ENCODE measurements at places on chromosomes 7 and 10.

DNA sequence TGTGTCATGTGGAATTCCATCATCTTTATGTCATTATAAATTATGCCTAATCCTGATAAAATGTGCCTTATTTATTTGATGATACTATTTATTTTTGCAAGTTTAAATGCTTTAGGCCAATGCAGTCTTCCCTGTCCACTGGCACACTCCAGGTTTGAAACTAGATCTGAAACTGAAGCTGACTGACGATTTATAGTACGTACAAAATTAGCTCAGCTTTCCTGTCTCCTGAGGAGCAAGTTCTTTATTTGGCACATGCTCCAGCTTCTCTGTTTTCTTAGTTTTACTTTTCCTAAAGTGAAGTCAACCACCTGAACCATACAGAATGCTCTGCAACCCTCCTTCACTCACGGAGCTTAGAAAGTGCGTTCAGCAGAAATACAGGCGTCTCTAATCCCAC, 164.1 kb downstream of the HECW1 start:
- peak; percentile 16 for DNase-seq

DNA sequence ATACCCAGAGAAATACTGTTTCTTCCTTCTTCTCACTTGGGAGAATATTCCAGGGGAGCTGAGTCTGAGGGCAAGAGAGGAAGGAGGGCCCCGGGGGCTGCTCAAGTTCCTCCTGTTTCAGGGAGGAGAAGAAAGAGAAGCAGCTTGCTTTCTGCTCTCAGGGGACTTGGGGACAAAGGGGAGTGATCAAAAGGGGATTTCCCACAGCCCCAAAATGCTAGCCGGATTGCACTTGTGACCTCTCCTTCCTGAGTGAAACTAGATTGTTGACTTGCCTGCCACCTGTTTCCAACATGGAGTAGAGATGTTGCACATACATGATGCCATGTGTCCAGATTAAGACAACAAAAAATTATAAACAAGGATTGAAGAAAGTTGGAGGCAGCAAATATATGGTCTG, 28.7 kb upstream of the PDCD4 start:
- no peak for DNase-seq

DNA sequence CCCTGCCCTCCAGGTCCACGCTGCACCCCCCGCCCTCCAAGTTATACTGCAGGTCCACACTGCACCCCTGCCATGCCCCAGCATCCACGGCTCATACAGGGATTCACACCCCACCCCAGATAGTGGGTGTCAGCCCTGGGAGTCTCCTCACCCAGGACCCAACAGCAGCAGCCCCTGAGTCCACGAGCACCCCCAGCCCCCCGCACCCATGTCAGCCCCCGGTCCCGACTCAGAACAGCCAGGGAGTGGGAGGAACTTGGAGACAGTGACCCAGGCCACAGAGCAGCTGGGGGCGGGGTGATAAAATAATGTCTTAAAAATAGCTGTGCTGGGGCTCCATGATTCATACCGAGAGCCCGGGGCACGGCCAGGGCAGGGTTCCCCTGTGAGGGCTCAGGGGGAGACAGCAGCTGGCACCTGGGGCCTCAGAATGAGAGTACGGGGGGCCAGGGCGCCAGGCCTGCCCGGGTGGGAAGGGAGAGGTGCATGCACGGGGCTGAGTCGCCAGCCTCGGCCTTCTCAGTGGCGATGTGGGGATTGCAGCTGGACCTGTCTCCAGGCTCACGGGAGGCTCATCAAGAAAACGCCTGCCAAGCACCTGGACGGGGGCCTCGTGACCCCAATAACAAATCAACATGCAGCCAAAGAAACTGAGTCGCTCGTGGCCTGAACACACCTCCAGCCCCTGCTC, 29.8 kb downstream of the ADAP1 start:
- no peak for DNase-seq

GRCh38 chr10:4227586-4227985, 442.6 kb upstream of the KLF6 start:
- no peak for DNase-seq

GRCh38 chr10:91521439-91521838, 111.3 kb downstream of the HECTD2 start:
- DNase-seq: peak; percentile 41

DNA sequence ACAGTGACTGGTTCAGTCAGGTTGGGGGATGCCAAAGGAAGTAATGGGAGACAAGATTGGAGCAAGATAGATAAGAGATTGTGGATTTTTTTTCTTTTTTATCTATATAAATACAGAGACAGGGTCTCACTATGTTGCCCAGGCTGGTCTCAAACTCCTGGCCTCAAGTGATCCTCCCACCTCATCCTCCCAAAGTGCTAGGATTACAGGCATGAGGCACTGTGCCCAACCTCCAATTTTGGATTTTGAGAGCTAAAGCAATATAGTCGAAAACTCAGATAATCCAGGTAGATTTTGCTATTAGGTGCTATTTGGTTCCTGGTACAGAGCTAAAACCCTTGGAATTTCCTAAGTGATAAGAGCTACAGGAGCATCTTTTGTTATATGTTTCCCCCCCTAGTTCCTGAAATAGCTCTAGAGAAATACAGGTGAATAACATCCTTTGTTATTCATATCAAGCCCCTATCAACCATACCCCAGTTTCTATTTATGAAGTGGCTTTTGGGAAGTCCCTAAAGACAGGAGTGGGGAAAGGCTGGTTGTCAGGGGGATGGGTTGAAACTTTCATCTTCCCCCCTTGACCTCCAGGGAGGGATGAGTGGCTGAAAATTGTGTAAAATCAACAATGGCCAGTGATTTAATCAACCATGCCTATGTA, 151.2 kb downstream of the CFTR start:
- DNase-seq: no peak

GRCh38 chr7:151864081-151864480, 12.8 kb downstream of the PRKAG2 start:
- no peak for DNase-seq

GRCh38 chr10:93152136-93152535, 78.4 kb downstream of the CYP26A1 start:
- DNase-seq: peak; percentile 65

DNA sequence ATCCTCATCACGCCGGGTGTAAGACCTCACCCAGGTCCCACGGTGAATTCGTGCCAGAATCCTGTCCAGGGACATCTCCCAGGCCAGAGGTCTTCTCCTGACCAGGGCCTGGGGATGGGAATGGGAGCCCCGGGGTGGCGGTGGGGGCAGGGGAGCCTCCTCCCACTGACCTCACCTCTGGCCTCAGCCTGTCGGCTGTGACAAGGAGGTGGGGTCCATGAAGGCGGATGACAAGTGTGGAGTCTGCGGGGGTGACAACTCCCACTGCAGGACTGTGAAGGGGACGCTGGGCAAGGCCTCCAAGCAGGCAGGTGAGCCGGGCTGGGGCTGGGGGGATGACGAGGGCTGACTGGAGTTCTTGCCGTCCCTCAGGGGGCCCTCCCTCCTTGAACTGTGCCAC, 41.3 kb downstream of the TBATA start:
- DNase-seq: no peak

DNA sequence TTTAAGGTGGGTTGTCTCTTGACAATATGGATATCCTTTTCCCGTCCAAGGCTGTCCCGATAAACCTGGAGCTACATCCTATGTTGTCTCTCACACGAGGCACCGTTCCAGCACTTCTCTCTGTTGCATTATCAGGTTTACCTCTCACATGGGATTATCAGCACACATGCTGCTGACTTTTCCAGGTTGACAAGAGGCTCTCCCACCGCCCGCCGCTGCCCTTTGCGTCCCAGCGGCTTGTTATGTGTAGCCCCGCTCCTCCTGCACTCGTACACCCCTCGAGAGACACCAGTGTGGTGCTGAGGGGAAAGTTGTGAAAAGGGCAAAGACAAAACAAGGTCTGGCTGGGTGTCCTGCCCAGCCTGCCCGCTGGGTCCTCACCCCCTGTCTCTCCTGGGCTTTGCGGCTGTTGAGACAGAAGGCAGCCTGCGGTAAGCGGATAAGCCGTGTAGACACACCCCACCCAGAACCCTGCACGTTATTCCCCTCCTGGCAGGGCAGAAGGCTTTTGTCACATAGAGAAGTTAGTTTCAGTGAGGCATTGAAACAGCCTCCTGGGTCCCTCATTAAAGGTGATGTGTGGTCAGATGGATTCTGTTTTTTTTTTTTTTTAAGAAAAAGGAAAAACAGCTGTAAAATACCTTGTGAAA, 38.7 kb downstream of the UBE3C start:
- DNase-seq: no peak

DNA sequence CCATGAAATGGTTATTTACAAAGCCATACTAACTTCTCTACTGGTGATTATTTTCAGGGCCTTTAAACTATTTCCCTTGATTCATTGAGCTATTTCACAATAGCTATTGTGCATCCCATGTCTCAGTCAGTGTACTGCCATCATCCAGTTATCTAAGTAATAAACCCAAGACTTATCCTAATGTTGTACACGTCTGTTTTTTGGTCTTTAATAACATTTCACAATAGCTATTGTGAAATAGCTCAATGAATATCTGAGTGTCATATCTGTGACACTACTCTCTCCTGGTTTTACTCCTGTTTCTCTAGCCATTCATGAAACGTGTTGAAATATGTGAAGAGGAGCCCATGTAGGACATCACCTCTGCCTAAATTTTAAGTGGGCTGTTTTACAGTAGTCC, 36.5 kb upstream of the TMEM140 start:
- DNase-seq: peak; percentile 12

- DNase-seq: no peak
Observed at GRCh38 chr10:81036257-81036656, 498.6 kb downstream of the SH2D4B start.

DNA sequence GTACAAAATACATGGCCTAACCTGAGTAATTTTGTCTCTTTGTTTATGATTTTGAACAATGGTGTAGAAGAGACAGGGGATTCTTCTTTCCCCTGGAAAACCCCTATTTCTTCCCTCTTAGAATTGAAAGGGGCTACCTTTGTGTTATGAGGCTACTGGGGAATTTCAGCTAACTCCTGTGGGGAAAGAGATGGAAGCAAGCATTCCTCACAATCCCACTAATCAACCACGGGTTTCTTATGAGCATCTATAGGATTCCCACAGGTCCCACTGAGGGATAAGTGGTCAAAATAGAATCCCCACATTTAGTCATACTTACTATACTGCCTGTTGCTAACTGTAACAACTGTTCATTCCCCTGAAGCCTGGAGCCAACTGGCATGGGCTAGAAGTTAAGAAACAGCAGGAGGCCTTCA, 32.2 kb upstream of the ITGB8 start:
- DNase-seq: no peak

- peak; percentile 92 for DNase-seq
Observed at GRCh38 chr7:141533149-141533949, 17.9 kb upstream of the AGK start.

DNA sequence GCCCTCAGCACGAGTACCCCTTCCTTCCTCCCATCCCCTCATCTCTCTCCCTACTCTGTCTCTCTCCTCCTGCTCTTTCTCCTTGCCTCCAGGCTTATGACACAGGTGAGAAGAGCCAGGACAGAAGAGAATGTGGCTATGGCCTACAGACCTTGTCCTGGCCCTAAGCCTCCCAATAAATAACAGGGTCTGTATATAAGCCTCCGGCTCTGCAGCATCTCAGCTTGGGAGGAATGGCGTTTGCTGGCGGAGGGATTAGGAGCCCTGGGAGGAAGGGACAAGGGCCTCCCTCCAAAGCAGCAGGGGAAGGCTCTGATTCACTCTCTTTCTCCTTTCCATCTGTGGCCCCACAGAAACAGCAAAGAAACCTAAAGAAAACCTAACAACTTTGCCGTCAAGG, 45.8 kb downstream of the COL13A1 start:
- no peak for DNase-seq

GRCh38 chr7:674454-675410, 51.8 kb upstream of the DNAAF5 start:
- no peak for DNase-seq
